ENCODE measurements at places on chromosomes 4 and X.

- DNase-seq, result no peak
Observed at GRCh38 chrX:45437186-45437585, 236.5 kb upstream of the DIPK2B start.

DNA sequence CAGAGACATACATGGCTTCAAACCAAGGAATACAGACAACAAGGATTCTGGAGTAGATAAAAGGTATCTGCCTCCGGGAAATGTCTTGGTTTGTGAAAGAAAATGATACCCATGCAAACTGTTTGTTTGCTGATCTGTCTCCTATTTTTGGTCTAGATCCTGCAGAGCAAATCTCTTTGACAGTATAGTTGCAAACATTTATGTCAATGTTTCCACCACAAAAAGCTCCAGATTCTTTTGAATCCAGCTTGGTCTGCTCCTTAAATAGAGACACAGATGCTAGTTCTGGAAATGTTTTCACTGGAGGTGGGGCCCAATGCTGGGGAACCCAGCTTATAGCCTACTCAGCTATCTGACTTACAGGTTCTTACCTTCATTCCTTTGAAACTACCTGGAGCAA, 119.7 kb downstream of the ATG4A start:
- DNase-seq, result no peak

GRCh38 chr4:45043911-45044310, 317.6 kb upstream of the GNPDA2 start:
- no peak for DNase-seq

DNA sequence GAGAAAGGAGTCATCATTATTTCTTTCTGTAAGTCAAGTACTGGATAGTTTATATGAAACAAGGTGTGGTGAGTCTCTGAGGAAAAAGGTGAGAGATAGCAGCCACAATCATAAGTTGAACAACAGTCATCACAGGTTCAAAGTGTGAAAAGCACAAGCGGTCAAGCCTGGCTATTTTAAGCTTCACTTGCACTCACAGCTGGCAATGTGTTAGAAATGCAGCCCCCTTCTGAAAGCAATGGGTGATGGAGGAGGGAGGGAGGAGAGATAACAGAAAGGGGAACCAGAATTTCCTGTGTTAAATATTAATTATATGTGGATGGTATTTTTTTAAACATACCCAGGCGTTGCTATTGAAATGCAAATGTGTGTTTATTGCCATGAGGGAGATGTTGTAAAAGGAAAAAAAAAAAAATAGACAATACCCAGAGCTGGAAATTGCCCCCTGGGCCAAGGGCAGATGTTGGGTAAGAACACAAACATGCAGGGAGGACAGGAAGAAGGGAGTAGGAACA, 26.9 kb upstream of the BMP3 start:
- DNase-seq, result no peak

- DNase-seq, result no peak
Observed at GRCh38 chr4:69800599-69800998, 40.2 kb upstream of the SULT1B1 start.

DNA sequence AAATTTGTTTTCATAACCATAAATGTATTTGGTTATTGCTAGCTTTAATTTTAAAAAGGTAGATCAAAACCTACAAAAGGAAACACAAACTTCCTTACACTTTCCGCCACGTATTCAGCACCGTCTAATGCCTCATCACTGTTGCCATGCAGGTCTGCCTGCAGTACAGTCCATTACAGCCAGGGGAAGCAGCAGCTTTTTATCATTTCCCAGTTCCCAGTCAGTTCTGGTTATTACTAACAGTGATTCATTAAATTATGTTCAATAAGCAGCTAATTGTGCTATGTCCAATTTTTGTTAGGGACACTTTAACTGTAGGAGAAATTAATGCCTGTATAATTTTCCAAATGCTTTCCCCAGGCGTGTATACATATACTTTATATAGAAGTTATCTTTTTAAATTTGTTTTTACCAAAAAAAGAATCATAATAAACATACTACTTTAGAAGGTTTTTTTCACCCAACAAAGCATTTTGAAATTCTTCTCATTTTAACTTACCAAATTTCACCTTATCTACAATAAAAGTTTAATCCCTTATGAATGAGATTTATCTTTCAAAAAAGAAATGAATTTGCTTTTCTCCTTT, 93.3 kb downstream of the ANXA3 start:
- DNase-seq, result no peak

DNA sequence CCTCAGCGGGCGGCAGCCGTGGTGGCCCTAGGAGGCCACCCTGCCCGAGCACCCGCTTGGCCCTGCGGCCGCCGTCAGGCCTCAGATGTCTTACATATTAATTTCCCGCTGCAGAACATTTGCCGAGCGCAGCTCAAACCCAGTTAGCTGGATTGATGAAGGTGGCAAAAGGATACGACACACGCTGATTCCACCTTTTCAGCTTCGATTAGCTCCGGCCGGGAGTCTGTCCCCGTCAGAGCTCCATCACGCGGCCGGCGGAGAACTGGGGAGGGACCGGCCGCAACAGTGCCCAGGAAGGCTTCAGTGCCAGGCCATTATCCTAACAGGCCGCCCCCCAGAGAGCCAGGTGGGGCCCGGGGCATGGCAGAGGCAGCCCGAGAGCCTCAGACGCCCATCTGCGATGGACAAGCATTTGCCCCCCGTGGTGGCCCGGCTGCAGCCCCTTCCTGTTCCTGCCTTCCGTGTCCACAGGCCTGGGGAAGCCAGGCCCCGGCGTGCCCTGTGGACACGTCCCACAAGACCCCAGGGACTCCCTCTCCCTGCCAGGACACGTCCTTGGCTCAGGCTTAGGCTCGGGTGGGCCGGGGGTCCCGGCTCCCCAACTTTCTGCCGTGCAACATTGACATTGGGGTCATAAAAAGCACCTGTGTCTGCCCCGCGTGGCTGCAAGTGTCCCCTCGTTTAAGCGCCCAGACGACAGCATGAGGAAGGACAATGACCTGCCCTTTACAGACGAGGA, 133.8 kb upstream of the NKX1-1 start:
- no peak for DNase-seq

DNA sequence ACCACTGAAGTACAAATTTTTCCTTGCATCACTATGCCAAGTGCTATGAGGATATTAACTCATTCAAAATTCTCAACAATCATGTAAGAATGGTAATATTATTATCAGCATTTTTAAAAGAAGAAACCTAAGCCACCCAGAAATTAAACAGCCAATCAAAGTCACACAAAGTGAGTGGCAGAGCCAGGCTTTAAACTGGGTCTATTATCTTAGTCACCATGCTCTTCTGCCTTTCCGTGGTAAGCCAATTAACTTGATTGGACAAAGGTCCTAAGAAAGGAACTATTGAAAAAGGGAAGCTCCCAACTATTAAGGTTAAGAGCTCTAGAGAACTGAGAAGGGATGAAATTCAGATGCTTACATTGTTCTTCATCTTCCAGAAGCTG, 111.5 kb downstream of the ASB9 start:
- DNase-seq, result no peak

DNA sequence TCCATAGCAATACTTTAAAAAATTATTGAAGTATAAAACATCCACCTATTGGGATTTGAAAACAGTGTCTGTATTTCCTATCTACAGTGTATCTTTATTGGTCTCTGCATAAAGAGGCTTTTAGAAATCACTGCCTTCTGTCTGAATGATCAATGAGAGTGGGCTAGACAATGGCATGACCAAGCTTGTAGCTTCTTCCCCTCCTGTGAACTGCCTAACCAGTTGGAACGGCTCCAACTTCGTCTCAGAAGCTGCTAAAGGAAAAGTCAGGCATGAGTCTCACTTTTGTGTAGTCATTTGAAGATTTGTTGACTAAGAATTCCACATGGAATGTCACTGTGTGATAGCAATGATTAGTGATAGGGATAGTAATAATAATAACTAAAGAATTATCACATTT, 64.2 kb downstream of the INTS12 start:
- DNase-seq, result no peak

DNA sequence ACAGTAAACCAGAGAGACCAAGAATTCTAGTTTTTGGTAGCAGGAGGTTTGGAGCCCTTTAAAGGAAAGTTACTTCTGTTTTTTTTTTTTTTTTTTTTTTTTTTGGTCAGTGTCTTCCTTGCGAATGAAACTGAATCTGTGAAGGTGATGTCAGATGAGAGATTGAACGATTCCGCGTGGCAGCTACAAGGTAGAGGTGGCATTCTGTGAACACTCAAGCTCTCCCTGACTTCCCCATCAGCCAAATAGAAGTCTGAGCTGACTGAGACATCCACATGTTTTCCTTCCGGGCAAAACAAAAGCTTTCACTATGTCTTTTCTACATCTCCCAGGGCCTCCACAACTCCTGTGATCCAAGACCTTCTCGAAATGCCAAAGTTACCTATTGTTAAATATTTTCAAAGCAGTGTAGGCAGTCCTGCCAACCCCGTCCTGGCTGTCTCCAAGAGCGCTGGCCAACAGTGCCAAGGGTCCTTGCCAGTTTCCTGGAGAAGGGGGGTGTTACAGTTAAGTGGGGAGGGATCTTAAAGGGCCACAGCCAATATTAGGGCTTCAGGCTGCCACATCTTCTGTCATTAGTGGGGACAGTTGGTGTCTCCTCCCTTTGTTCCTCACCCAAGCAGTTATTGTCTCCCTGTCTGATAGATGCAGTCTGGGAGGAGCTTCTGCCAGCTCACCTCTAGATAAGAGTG, 102.9 kb upstream of the SLC34A2 start:
- no peak for DNase-seq

- no peak for DNase-seq
Observed at GRCh38 chr4:42331914-42332368, 65.3 kb upstream of the SHISA3 start.

GRCh38 chrX:22922961-22923360, 76.8 kb upstream of the DDX53 start:
- no peak for DNase-seq

DNA sequence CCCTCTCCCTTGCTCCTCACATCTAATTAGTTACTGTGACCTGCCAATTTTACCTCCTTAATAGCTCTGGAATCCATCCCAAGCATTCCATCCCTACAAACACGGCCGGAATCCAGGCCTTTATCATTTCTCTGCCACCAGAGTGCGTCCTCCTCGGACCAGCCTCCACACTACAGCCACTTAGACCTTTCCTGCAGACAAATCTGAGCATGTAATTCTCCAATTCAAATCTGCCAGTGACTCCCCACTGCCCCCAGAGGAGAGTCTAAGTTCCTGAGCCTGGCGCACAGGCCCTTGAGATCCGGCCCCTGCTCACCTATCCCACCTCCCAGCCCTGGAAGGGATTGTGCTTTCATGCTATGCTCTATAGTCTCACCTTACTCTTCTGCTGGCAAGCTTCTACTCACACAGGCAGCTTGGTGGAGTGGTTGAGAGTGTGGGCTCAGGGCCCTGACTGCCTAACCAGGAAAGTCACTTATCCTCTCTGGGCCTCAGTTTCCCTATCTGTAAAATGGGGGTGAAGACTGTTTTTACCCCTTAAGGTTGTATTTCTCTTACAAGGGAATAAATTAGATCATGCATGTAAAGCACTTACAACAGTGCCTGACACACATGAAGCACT, 31.2 kb downstream of the PJA1 start:
- no peak for DNase-seq

DNA sequence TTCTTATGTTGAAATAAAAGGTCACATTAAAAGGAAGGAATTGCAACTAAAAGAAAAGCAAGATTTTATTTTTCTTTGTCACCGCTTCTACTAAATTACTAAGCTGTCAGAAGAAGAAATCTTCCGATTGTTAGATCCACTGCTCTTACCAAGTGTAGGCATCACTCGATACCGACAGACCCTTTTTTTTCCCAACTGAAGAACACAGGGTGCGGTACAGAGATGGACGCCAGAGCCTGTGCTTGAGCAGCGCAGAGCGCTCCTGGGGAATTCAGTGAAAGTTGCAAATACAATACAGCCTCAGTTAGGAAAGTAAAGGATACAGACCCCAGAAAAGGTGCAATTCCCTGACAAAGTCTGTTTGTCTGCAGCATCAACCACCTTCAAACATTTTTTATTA, 94.9 kb upstream of the WDR17 start:
- DNase-seq, result no peak

DNA sequence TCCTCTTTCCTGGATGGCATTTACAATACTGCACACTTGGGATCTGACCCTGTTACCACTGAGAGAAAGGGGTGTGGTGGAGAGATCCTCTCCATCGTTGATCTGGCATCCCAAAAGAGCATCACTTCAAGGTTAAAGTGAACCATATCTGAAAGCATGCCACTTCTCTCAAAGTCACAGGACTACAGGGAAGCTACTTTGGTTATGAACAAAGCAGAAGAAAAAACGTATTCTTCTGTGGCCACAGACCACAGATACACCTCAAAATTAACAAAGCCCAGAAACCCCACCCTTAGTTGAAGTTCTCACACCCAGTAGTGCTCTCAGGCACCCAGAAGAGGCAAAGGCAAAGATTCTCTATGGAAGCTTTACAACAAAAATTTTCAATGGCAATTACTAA, 108.3 kb downstream of the JADE1 start:
- no peak for DNase-seq

DNA sequence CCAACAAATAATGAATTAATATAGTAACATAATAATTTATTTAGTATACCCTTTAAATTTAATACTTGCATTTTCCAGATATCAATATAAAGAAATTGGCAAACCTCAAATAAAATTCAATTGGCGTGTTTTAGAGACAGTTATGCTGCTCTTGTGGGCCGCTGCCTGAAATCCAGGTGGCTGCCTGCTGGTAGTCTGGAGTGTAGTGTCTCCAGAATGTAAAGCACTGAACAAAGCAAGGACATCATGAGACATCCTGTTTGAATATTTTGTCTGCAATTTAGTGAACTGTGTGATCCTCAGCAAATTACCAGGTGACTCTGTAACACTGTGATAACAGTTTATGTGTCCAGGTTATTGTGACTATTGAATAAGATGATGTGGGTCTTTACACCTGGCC, 29.9 kb downstream of the ZFP42 start:
- no peak for DNase-seq

DNA sequence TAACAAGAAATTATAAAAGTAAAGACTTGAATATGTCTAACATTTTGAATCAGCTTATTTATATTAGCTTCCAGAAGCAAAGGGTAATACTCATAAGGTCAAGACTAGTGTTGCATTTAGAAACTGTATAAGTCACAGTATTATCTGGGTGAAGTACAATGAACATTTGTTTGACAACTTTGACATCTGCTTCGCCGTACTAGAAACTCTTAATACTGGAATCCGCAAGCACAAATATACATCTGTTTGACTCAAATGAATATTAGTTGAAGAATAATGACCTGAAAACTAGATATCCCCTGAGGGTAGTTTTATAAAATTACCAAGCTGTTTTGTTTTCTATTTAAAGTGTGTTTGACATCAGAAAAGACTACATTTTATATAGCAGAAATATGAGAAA, 135.4 kb upstream of the ATOH1 start:
- DNase-seq, result no peak

DNA sequence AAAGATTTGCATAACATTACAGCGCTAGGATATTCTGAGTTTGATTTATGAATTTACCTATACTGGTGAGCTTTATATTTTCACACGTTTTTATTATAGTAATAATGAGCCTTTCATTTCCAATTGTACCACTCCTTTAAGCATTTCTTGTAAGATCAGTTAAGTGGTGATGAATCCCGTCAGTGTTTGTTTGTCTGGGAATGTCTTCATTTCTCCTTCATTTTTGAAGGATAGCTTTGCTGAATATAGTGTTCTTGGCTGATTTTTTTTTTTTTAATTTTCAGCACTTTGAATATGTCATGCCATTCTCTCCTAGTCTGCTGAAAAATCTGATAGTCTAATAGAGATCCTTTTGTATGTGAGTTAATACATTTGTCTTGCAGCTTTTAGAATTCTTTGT, 70.1 kb downstream of the IL15 start:
- no peak for DNase-seq

GRCh38 chrX:18971506-18971905, 12.4 kb downstream of the PHKA2 start:
- no peak for DNase-seq

All from suprapubic skin (tissue), 4 donors.